ENCODE measurements at places on chromosomes 1 and 21.

DNA sequence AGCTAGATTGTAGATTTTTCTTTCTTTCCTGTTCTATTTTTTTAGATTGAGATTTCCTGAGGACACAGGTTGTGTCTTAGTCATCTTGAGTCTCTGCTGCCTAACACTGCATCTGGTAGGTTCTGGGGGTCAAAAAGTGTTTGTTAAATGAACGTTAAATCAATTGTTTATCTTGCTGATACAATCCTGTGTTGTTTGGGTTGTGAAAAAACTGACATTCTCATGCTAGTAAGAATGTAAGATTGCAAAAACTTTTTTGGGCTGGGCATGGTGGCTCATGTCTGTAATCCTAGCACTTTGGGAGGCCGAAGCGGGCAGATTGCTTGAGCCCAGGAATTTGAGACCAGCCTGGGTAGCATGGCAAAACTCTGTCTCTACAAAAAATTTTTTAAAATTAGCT, 3.4 kb downstream of the CTSK start:
- DNase-seq: no peak

DNA sequence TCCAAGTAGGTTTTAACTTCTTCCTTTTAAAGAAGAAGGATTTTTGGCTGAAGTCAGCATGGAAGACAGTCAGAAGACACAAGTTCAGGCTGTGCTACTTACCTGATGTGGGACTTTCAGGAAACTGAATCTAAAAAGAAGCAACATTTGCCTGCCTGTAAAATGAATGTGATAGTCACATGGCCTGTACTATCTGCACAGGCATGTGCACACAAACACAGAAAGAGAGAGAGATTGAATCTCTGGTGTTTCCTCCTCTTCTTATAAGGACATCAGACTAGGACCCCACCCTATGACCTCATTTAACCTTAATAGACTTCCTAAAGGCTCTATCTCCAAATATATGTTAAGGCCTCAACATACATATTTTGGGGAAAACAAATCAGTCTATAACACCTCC, 542.9 kb downstream of the PLPP3 start:
- DNase-seq: no peak

DNA sequence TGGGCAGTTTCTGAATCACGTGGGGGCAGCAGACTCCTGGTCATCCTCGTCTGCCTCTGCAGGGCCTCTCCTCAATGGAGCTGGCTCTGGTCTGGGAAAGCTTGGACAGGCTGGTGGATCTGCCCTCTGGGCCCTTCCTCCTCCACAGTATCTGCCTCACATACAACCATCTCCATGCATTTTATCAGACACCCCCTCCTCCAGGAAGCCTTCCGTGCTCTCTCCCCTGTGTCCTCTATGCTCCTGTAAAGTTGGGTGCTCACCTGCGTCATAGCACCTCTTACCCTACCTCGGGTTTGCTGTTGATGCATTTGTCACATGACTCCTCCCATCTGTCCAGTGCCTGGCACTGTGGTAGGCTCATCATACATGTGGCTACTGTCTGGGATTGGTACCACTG, 95.7 kb upstream of the TMEM51 start:
- no peak for DNase-seq

DNA sequence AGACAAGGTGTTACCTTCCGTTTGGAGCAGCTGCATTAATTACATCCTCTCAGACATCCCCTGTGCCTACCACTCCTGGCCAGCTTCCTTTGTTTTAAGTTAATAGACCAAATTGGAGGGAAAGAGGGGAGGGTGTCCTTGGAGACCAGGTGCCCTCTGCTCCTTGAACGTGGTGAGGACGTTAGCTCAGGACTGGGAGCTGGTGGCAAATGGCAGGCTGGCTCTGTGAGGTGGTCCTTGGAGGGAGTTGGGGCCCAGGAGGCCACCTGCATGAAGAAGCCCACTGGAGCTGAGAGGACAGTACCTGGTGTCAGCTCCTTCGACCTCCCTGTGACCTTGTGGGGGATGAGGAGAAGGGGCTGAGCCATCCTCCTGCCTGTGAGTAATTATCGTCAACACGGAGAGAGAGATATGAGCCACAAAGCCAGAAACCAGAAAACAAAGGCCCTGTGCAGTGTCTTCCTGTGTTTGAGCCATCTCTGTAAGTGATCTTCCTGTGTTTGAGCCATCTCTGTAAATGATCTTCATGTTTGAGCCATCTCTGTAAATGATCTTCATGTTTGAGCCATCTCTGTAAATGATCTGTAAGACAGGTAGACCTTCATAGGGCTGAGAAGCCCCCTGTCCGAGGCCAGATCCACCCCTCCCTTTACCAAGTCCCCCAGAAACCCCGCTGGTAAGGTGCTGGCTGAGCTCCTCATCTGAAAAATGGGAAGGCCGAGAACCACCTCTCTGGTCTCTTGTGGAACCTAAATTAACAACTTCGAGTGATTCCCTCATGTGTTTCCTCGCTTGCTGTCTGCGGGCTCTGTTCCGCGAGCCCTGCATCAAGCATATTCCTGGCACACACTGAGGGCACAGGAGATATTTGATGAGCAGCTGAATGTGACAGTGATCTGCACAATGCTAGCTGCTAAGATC, 126.0 kb downstream of the CAMTA1 start:
- DNase-seq: no peak

GRCh38 chr1:202201266-202201665, 7.7 kb downstream of the LGR6 start:
- DNase-seq: no peak

- no peak for DNase-seq
Observed at GRCh38 chr1:55593298-55593697, 378.1 kb upstream of the USP24 start.

GRCh38 chr1:247281001-247281574, 25.2 kb downstream of the VN1R5 start:
- DNase-seq: no peak

- DNase-seq: no peak
Observed at GRCh38 chr1:218946147-218946546, 227.5 kb upstream of the LYPLAL1 start.

- DNase-seq: no peak
Observed at GRCh38 chr1:92934395-92935378, 26.6 kb downstream of the DIPK1A start.

DNA sequence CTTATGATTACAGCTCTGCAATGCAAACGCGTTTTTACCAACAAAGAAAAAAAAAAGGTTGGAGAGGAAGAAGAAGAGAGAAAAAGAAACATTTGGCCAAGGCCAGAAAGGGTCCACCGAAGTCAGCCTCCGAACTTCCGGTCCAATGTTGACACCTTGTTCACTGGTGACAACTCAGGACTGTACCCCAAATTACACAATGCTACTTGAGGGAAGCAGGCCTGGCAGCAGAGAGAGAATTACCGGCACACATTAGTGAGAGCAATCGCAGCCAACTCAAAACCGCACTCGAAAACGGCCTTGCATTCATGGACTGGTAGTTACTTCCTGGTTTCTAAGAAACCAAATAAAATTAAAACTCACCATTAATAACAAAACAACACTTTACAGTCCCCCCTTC, 652.5 kb downstream of the KIF26B start:
- DNase-seq: no peak

GRCh38 chr1:10646347-10646861, 150.0 kb downstream of the CASZ1 start:
- no peak for DNase-seq

GRCh38 chr1:40794974-40795715, 11.6 kb downstream of the KCNQ4 start:
- no peak for DNase-seq

DNA sequence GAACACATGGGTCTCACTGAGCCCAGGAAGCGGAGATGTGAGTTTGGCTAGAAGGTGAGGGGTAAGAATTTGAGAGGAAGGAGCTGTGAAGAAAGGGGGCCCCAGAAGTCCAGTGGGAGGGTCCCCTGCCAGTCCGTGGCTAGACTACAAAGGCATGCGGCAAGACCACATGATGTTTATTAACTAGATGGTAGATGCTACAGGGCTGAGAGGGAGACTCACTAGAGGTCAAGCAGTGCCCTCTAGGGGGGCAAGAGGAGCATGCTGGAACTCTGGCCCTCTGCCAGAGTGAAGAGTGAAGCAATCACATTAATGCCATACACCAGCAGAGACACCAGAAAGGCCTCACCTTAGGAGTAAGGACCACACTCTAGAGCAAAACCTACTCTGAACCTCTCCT, 12.2 kb downstream of the KIAA0319L start:
- peak; percentile 65 for DNase-seq

DNA sequence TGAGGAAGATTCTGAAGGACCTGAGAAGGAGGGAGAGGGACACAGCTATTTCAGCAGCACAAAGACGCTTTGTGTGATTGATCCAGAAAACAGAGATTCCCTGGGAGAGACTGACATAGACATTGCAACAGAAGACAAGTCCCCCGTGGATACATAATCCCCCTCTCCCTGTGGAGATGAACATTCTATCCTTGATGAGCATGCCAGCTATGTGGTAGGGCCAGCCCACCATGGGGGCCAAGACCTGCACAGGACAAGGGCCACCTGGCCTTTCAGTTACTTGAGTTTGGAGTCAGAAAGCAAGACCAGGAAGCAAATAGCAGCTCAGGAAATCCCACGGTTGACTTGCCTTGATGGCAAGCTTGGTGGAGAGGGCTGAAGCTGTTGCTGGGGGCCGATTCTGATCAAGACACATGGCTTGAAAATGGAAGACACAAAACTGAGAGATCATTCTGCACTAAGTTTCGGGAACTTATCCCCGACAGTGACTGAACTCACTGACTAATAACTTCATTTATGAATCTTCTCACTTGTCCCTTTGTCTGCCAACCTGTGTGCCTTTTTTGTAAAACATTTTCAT, 161.3 kb upstream of the SGIP1 start:
- DNase-seq: no peak

- no peak for DNase-seq
Observed at GRCh38 chr1:247962911-247963588, 2.0 kb upstream of the OR2AK2 start.

- no peak for DNase-seq
Observed at GRCh38 chr1:227845519-227845918, 30.0 kb downstream of the PRSS38 start.

GRCh38 chr21:42160111-42160721, 58.7 kb upstream of the ABCG1 start:
- no peak for DNase-seq

DNA sequence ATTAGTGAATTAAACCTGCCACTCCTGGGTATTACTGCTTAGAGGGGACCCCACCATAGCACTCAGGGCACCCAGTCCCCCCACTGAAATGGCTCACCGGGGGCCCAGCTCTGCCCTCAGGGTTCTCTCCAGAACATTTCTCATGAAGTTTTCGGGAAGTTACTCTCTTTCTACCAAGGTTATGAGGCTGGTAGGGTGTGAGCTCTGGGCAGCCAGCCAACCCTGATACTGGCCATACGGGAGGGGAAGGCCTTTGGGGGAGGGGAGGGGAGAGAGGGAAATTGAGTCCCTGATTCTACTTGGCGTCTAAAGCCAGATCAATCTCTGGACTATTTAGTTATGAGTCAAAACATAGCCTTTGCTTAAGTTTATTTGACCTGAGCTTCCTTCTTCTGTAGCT, 12.9 kb upstream of the PDE9A start:
- no peak for DNase-seq

- DNase-seq: no peak
Observed at GRCh38 chr1:119884711-119885110, 11.6 kb downstream of the ADAM30 start.

DNA sequence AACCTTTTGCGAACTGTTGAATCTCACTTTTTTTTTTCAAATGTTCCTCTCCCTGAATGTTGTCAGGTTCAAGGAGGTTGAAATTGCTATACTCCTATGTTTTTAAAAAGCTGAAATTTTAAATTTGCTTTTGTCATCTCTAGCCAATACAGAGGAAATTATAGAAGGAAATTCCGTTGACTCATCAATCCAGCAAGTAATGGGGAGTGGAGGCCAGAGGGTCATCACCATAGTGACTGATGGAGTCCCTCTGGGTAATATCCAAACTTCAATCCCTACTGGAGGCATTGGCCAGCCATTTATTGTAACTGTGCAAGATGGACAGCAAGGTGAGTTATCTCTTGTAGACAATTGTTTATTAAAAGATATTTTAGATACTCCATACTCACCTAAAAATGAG, 36.3 kb downstream of the GABPB2 start:
- DNase-seq: no peak

- DNase-seq: no peak
Observed at GRCh38 chr1:62386351-62387121, 50.3 kb upstream of the USP1 start.

- DNase-seq: no peak
Observed at GRCh38 chr1:51265618-51266017, 29.5 kb downstream of the RNF11 start.

DNA sequence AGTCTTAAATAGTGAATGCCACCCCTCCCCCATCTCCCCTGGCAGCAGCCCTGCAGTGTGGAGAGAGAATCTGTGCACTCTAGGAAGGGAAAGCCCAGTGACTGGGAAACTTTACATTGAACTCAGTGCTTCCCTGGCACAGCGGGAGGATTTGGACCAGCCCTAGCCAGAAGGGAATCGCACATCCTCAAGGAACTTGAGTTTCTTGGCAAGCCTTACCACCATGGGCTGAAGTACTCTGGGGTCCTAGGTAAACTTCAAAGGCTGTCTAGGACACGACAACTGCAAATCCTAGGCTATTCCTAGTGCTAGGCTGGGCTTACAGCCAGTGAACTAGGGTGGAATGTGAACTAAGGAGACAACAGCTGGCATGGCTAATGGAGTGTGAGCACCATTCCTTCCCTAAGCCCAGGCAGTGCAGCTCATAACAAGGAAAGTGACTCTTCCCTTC, 88.3 kb downstream of the COL24A1 start:
- no peak for DNase-seq

DNA sequence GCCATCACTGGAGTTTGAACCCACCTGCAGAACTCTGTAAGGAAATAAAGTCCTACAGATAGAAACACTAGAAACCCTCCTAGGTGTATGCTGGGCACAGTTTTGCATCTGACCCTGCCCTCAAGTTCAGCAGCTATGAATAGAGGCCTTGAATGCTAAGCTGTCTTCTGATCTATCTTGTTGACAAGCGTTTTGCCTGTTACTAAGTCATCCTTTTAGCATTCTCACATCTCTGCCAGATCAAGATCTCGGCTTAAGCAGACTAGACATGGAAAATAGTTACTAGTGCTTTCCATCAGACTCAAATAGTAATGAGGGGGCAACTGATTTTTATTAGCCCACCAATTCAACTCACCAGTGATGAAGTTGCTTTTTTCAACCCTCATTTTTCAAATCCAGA, 10.5 kb downstream of the TBX15 start:
- DNase-seq: no peak

All from CD4-positive, alpha-beta memory T cell (primary cell).